ENCODE measurements at places on chromosomes 3 and 15. TPM values are rescaled to one million over a fixed set of nuclear protein-coding genes. Genes with fewer than 3 reads are reported as not detected.

CHDH gene
- 0.99 TPM for total RNA-seq

SMAD6 gene
- 16.6 TPM for total RNA-seq

CD86 gene
- total RNA-seq, result not detected

MYZAP gene
- not detected for total RNA-seq

DOCK3 gene
- total RNA-seq, result 0.29 TPM

CAMP gene
- total RNA-seq, result not detected

ZCWPW2 gene
- 1.3 TPM for total RNA-seq

CYP1A2 gene
- total RNA-seq, result not detected

RHCG gene
- not detected for total RNA-seq

FAM81A gene
- 0.33 TPM for total RNA-seq

SIDT1 gene
- total RNA-seq, result not detected

GABRB3 gene
- total RNA-seq, result 1.8 TPM

C3orf80 gene
- 0.15 TPM for total RNA-seq

MOBP gene
- under 0.01 TPM for total RNA-seq

ZNF502 gene
- total RNA-seq, result 6.0 TPM

TRH gene
- total RNA-seq, result not detected

COLQ gene
- 0.66 TPM for total RNA-seq

RPP25 gene
- 6.3 TPM for total RNA-seq

PARP15 gene
- 0.87 TPM for total RNA-seq

SNX22 gene
- 0.50 TPM for total RNA-seq

BNC1 gene
- 7.9 TPM for total RNA-seq

FGD5 gene
- 1.7 TPM for total RNA-seq

GOLGA6B gene
- total RNA-seq, result not detected

AQR gene
- total RNA-seq, result 29.8 TPM

LINGO1 gene
- not detected for total RNA-seq

UCN2 gene
- total RNA-seq, result 1.2 TPM

CIP2A gene
- 5.8 TPM for total RNA-seq

LRRK1 gene
- total RNA-seq, result 23.9 TPM

ALS2CL gene
- total RNA-seq, result 0.87 TPM

FAN1 gene
- 18.6 TPM for total RNA-seq

CMTM8 gene
- 0.17 TPM for total RNA-seq

GOLGA8S gene
- 0.15 TPM for total RNA-seq

FANCD2OS gene
- not detected for total RNA-seq

GABRG3 gene
- not detected for total RNA-seq

CCRL2 gene
- total RNA-seq, result 0.29 TPM

CLDN11 gene
- total RNA-seq, result 211 TPM

POC1A gene
- 5.5 TPM for total RNA-seq

PAQR9 gene
- total RNA-seq, result 0.17 TPM

FOXB1 gene
- not detected for total RNA-seq

SMCO1 gene
- not detected for total RNA-seq

TRIM59 gene
- total RNA-seq, result 46.5 TPM

EBLN2 gene
- total RNA-seq, result 2.3 TPM

AMIGO3 gene
- 0.29 TPM for total RNA-seq

BSN gene
- total RNA-seq, result 0.17 TPM

MUSTN1 gene
- total RNA-seq, result not detected

GOLGA6L4 gene
- total RNA-seq, result 3.6 TPM

NGRN gene
- total RNA-seq, result 91.1 TPM
